ENCODE measurements at places on chromosomes 13 and 19.

- DNase-seq: no peak
Measured at GRCh38 chr13:38103851-38104250, 234.3 kb upstream of the TRPC4 start.

DNA sequence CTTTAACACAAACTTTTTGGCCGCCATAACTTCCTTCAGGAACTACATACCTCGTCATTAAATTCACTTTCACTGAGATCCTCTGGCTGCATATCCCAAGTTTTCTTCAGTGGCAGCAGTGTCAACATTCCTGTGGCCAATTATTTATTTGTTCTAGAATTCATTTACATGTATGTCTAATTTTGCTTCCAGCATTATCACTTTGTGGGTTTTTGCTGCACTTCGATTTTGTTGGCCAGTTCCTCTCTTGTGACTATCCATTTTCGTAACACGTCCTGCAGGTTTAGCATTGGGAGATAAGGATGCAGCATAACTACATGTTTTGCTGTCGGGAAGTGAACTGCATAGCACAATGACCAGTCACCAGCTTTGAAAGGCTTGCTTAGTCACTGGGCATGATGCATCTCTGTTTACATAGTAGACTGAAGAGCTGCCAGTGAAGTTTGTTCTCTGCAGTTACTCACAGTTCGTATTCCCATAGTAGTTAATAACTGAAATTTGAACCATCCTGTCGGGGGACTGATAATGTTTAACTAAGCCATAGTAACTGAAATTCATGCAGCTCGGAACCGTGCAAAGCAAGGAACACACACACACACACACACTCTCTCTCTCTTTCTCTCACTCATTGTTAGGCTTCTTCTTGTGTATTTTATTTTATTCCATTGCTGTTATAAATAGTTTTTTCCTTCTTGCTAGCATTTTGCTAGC lies 28.3 kb downstream of the ZNF507 start:
- DNase-seq: peak; percentile 86

- no peak for DNase-seq
Measured at GRCh38 chr13:66974174-66974573, 256.0 kb downstream of the PCDH9 start.

- no peak for DNase-seq
Measured at GRCh38 chr19:2740314-2740656, 468 bp upstream of the SLC39A3 start.

DNA sequence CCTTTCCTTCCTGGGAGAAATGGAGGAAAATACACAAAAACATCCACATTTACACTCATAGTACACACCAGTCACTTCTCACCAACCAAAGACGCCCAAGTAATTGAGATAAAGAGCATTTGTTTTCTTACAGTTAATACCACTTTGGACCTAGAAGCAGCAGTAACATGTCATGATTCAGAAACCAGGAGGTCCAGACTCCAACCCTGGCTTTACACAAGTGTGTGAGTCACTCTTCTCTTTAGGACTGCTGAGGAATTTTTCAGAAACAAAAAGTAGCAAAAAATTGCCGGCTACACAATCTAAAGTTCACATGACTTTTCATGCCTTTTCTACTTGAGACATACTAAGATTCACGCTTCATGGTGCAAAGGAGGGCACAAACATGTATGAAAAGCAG lies 42.1 kb downstream of the TUBGCP3 start:
- DNase-seq: no peak

DNA sequence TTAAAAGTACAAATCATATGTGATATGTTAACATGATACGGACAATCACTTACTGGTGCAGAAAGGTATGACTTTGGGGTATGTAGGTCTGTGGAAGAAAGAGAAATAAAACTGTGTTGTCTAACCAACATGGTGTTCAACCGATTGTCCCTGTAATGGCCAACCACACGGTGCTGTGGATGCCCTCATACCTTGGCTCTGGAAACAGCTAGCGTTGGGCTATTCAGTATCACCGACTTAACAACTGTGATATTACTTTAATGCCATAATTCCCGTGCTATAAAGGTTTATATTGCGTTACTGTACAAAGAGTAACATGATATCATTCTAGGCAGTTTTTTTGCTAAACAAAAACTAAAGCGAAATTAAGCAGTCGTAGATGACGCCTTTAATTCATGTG lies 448.3 kb downstream of the EFNB2 start:
- DNase-seq: no peak

GRCh38 chr19:16801600-16802013 lies 27.6 kb upstream of the SIN3B start:
- DNase-seq: no peak

Data from mucosa of gallbladder (tissue), 1 donor.